Stimulated activated CD4-positive, alpha-beta T cell treated with anti-CD3 and anti-CD28 coated beads, TNF-alpha, amount 100 ng/mL, for 4 hours (primary cell): ENCODE measurements at places on chromosomes 13 and 19.

DNA sequence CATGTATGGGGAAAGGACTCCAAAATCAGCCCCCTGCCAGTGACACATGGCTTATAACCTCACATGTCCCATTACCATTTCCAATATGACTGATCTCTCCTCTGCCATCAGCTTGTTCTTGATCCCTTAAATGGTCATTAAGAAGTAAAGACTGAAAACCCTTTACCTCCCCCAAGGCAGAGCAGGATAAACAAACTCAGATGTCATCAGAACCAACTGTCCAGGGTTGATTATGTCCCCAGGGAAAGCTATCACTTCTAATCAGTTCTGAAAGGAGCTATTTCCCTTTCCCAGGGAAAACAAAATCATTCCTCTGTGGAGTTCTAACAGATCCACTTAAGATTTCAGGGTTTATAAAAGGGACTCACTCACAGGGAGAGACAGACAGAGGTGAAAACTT, 350.9 kb downstream of the SUCLA2 start:
- DNase-seq, result no peak

DNA sequence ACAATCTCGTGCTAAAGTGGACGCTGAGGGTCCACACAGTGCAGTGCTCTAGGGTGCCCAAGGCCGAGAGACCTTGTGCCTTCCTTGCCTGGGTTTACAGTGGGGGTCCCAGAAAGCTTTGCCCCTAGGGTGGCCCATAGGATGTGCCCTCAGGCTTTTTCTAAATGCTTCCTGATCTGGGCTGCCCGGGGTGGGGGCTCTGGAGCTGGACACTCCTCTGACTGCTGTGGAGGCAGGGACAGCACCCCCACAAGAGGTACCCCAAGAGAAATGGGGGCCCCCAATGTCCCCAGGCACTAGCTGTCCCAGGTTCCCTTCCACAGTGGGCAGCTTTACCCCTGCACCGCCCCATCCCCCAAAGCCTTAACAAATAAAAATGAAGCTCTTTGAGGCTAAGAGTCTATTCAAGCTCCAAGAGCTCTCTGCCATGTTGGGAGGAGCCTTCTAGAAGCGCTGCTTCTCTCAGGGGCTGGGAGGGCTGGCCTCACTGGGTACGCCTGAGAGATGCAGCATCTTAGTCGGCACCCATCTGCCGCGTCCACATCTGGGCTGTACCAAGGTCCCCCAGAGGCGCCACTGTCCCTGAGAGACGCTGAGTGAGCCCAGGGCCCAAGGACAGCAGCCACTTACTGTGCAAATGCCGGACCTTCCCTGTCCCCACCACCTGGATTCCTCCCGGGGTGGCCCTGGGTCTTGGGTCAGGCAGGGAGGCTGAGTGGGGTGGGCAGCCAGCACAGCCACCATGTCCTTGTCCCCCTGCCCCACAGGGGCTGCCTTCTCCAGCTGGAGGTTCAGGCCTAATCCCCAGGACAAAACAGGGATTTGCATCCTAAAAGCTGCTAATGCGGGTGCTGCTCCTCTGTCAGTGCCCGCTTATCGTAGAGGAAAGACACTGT, 27.4 kb downstream of the CEBPA start:
- no peak for DNase-seq

DNA sequence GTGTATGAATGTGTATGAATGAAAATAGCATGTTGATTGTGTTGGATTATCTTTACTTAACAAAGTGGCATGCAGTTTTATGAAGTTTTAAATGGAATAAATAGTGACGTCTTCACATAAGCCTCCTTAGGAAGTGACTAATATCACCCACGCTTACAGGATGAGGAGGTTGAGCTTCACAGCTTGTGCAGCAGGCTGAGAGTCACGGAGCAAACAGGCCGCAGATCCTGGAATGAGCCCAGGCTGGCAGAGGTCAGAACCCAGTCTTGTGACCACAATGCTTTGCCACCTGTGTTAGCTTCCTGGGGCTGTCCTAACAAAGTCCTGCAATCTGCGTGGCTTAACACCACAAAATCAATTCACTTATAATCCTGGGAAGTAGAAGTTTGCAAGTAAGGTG, 20.8 kb downstream of the LAIR2 start:
- DNase-seq, result peak; percentile 11

GRCh38 chr13:76846363-76846762, 39.8 kb downstream of the KCTD12 start:
- DNase-seq, result no peak

- DNase-seq, result no peak
Measured at GRCh38 chr13:58950911-58951310, 1212.8 kb downstream of the DIAPH3 start.

DNA sequence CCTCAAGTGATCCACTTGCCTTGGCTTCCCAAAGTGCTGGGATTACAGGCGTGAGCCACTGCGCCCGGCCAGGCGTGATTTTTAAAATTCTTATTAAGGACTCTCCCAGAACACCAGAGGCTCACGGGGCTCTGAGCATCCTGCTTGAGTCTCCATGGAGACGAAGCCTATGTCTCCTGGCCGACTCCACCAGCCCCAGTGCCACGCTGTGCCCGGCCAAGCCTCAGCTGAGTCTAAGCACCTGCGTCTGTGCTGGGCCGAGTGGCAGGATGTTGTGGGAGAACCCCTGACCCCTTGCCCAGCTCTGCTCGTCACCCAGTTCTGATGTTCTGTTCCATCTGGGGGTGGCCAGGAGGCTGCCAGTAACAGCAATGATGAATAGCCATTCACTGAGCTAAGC, 3.9 kb upstream of the CELF5 start:
- DNase-seq, result no peak
